ENCODE measurements at places on chromosomes 3 and 15. TPM values are rescaled to one million over a fixed set of nuclear protein-coding genes. Genes with fewer than 3 reads are reported as not detected.

GRCh38 chr3:16378415-16378814 is 113.4 kb downstream of the OXNAD1 start:
- H3K27me3 ChIP-seq, result no peaks in the 10 kb centered on the region
- peaks cover 86% of the 10 kb centered on the region for H3K36me3 ChIP-seq
- H3K4me3 ChIP-seq, result no peak overlapping the region
- H3K27ac ChIP-seq, result peak overlapping the region; percentile 76

GRCh38 chr3:67460841-67461510 is 193.4 kb downstream of the SUCLG2 start:
- no peaks in the 10 kb centered on the region for H3K27me3 ChIP-seq
- peaks cover 14% of the 10 kb centered on the region for H3K4me1 ChIP-seq
- H3K4me3 ChIP-seq, result no peak overlapping the region
- H3K36me3 ChIP-seq, result peaks cover 9% of the 10 kb centered on the region

DNA sequence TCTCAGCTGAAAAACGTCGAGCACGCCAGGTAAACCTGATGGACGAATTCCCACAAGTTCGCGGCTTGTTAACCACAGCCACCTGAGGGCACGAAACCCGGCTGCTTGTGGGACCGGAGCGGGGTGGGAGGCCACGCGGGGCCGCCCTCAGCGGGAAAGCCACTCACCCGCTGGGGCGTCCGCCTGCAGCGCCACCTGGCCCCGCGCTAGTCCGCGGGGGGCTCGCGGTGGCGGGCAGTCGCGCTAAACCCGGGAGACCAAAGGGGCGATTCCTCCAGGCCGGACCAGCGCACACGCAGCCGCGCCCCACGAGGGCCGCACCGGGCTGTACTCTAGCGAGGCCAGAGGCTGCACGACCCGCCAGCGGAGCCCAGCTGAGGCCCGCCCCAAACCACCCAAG is 15.7 kb upstream of the CFAP161 start:
- H3K27me3 ChIP-seq, result peaks cover 58% of the 10 kb centered on the region
- H3K4me1 ChIP-seq, result no peaks in the 10 kb centered on the region
- H3K27ac ChIP-seq, result no peak overlapping the region
- no peaks in the 10 kb centered on the region for H3K36me3 ChIP-seq
- DNase-seq, result no peak

GRCh38 chr15:42836251-42836650 is 84.3 kb downstream of the TTBK2 start:
- no peak for DNase-seq
- H3K4me3 ChIP-seq, result no peak overlapping the region
- no peak overlapping the region for H3K27ac ChIP-seq
- no peaks in the 10 kb centered on the region for H3K36me3 ChIP-seq
- H3K27me3 ChIP-seq, result no peaks in the 10 kb centered on the region

DNA sequence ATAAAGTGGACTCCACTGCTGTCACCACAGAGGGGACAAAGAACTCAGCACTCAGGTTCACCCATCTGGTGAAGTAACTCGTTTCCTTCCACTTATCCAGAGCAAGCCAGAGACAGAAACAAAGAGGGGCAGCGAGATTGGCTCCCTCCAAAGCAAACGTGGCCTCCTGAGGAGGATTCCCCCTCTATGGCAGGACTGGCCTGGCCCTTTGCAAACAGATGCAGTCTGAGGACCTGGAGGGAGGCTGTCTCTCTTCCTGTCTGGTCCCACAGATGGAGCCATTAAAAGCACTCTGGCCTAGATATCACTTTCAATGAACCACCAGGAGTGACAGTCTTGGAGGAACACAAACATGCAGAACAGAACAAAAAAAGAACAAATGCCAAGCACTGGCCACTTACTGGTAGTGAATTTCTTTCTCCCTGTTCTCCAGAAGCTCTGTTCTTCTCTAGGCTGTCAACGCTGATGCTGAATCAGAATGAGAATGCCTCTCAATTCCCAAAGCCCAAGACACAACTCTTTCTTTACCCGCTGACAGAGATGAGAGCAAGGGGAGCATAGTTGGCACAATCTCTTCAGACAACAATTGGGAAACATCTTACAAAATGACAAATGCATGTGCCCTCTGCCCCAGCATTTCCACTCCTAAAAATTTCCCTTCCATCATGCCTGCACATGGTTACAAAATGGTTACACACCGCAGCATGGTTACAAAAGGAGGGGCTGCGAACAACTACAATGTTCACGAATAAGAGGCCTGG is 14.3 kb downstream of the KLHL25 start:
- H3K4me3 ChIP-seq, result no peak overlapping the region
- DNase-seq, result no peak
- no peak overlapping the region for H3K27ac ChIP-seq
- peaks cover 24% of the 10 kb centered on the region for H3K4me1 ChIP-seq

DNA sequence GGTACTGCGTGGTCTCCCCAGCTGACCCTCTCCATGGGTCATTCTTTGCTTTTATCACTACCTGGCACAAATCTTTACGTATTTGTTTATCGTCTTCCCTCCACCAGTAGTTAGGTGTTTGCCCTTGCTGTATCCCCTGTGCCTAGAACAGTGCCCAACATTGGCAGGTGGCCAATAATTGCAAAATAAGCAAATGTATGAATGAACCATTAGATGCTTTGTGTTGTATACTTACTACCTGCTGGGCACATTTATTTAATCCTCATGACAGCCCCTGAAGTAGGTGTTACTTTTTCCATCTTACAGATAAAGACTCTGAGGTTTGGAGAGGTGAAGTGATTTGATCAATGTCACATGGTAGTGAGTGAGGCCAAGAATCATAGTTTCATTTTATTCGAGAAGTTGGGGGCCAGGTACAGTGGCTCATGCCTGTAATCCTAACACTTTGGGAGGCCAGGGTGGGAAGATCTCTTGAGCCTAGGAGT is 2.0 kb upstream of the TWF2 start:
- peaks cover 22% of the 10 kb centered on the region for H3K36me3 ChIP-seq
- peak overlapping the region; percentile 96 for H3K4me3 ChIP-seq
- no peak for DNase-seq
- H3K27ac ChIP-seq, result peak overlapping the region; percentile 95
- peaks cover 70% of the 10 kb centered on the region for H3K4me1 ChIP-seq

- no peak overlapping the region for H3K4me3 ChIP-seq
- DNase-seq, result no peak
- H3K36me3 ChIP-seq, result no peaks in the 10 kb centered on the region
- H3K27me3 ChIP-seq, result no peaks in the 10 kb centered on the region
Measured at GRCh38 chr3:81336470-81336869, 425.0 kb downstream of the GBE1 start.

The TLR9 gene
- total RNA-seq, result not detected

GRCh38 chr3:115071601-115072000 is 75.5 kb downstream of the ZBTB20 start:
- peaks cover 13% of the 10 kb centered on the region for H3K36me3 ChIP-seq
- no peak for DNase-seq
- H3K27me3 ChIP-seq, result no peaks in the 10 kb centered on the region
- H3K4me1 ChIP-seq, result peaks cover 13% of the 10 kb centered on the region
- H3K27ac ChIP-seq, result no peak overlapping the region

The RNF13 gene
- total RNA-seq, result 39.7 TPM

DNA sequence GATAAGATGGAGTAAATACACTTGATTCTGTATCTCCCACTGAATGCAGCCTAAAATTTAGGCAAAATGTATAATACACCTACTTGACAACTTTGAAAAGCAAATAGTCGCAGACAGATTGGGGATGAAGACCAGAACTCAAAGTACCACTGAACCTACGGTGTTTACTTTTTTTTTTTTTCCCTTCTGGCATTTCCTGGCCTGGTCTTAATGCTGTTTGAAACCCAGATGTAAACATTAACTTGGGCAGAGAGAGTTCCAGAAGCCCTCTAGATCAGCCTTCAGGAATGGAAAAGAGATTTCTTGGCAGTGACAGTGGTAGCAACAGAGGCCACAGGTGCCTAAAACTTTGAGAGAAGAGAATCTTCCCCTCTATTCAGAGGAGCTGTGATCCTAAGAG is 27.8 kb downstream of the ALPK3 start:
- peaks cover 7% of the 10 kb centered on the region for H3K36me3 ChIP-seq
- H3K27ac ChIP-seq, result no peak overlapping the region
- DNase-seq, result no peak
- H3K27me3 ChIP-seq, result no peaks in the 10 kb centered on the region
- H3K4me1 ChIP-seq, result no peaks in the 10 kb centered on the region
- H3K4me3 ChIP-seq, result no peak overlapping the region

Measured in activated CD8-positive, alpha-beta memory T cell treated with anti-CD3 and anti-CD28 coated beads, Interleukin-2, amount 10 ng/mL, durations not matched to agents 7 days and 5 days (primary cell).